ENCODE measurements at places on chromosomes 1 and 21. TPM values are rescaled to one million over a fixed set of nuclear protein-coding genes. Genes with fewer than 3 reads are reported as not detected.

The PTAFR gene
- polyA plus RNA-seq, result 2.3 TPM

The RNU1-4 gene
- not detected for polyA plus RNA-seq

The HSD3B1 gene
- polyA plus RNA-seq, result 0.89 TPM

The C1orf226 gene
- 21.3 TPM for polyA plus RNA-seq

The PALMD gene
- 2.1 TPM for polyA plus RNA-seq

The RGS18 gene
- polyA plus RNA-seq, result 3.0 TPM

The RPS8 gene
- 2,111 TPM for polyA plus RNA-seq

The MCOLN2 gene
- 0.67 TPM for polyA plus RNA-seq

The COP1 gene
- 53.5 TPM for polyA plus RNA-seq

The FCRL3 gene
- 0.04 TPM for polyA plus RNA-seq

The SELL gene
- 2.4 TPM for polyA plus RNA-seq

The TMEM53 gene
- polyA plus RNA-seq, result 12.0 TPM

The ASTN1 gene
- polyA plus RNA-seq, result 1.7 TPM

The CD1B gene
- polyA plus RNA-seq, result 0.61 TPM

The F5 gene
- 2.8 TPM for polyA plus RNA-seq

The LORICRIN gene
- polyA plus RNA-seq, result not detected

The PARS2 gene
- 11.1 TPM for polyA plus RNA-seq

The TRMT13 gene
- polyA plus RNA-seq, result 28.6 TPM

The TTC39A gene
- polyA plus RNA-seq, result 12.1 TPM

The NES gene
- 153 TPM for polyA plus RNA-seq

The KRTAP21-1 gene
- polyA plus RNA-seq, result not detected

The LCE2A gene
- polyA plus RNA-seq, result not detected

The MED8 gene
- polyA plus RNA-seq, result 43.1 TPM

The PTPN14 gene
- 36.3 TPM for polyA plus RNA-seq

The SPATA17 gene
- polyA plus RNA-seq, result 13.2 TPM

The TMOD4 gene
- 0.96 TPM for polyA plus RNA-seq

The CYP4A22 gene
- polyA plus RNA-seq, result 7.6 TPM

The PRELP gene
- 7.5 TPM for polyA plus RNA-seq

The S100A1 gene
- polyA plus RNA-seq, result 26.8 TPM

The MPL gene
- polyA plus RNA-seq, result 0.84 TPM

The LCE5A gene
- polyA plus RNA-seq, result not detected

The MAP3K7CL gene
- polyA plus RNA-seq, result 6.1 TPM

The AMY2A gene
- polyA plus RNA-seq, result 0.22 TPM

The GRIK3 gene
- polyA plus RNA-seq, result 3.7 TPM

The NCMAP gene
- polyA plus RNA-seq, result 0.91 TPM

The ZNF593OS gene
- 1.3 TPM for polyA plus RNA-seq

The LCE3D gene
- polyA plus RNA-seq, result not detected
